ENCODE measurements at places on chromosomes 5 and 9.

DNA sequence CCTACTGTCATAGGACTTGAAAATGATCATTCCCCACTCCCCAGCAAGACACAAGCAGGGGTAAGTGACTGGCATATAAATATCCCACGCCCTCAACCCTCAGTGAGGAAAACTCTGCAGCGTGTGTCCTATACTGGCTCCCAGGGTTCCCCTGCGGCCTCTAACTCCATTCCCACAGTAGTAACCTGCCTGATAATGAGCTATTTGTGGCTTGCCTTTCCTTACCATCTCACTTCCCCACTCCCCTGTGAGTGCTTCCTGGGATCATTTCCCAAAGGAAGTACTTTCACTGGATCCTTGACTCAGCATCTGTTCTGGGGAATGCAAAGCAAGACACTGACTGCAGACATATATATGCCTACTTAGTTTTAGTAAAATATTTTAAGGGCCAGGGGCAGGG, 14.3 kb downstream of the CDC14B start:
- DNase-seq, result no peak

GRCh38 chr9:77210116-77210515, 32.8 kb downstream of the VPS13A start:
- DNase-seq, result no peak

DNA sequence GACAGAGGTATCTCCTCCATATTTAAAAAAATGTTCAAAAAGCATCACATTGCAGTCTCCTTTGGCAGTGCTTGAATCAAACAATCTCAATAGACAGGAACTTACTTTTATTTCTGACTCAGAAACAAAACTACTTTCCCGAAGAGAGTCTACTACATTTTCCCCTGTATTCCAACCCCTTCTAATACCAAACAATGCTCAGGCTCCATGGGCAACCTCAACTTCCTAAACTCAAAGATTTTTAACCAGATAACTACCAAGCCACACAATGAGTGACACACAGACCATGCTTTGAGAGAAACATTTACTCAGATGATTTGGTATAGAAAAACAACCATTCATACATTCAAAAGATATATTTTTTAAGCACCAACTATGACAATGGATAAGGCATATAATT, 70.5 kb downstream of the APBA1 start:
- no peak for DNase-seq

GRCh38 chr5:176625966-176626875, 4.1 kb downstream of the SNCB start:
- DNase-seq, result no peak

DNA sequence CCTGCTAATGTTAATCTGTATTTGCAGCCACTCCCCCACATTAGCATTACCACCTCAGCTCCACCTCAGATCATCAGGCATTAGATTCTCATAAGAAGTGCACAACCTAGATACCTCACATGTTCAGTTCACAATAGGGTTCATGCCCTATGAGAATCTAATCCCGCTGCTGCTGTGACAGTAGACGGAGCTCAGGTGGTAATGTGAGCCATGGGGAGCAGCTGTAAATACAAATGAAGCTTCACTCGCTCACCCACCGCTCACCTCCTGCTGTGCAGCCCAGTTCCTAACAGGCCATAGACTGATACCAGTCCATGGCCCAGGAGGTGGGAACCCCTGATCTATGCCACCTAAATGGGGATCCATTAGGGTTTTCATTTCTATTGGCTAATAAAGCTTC, 6.1 kb upstream of the HNRNPA0 start:
- no peak for DNase-seq

GRCh38 chr5:128331261-128331660, 206.8 kb downstream of the FBN2 start:
- no peak for DNase-seq

DNA sequence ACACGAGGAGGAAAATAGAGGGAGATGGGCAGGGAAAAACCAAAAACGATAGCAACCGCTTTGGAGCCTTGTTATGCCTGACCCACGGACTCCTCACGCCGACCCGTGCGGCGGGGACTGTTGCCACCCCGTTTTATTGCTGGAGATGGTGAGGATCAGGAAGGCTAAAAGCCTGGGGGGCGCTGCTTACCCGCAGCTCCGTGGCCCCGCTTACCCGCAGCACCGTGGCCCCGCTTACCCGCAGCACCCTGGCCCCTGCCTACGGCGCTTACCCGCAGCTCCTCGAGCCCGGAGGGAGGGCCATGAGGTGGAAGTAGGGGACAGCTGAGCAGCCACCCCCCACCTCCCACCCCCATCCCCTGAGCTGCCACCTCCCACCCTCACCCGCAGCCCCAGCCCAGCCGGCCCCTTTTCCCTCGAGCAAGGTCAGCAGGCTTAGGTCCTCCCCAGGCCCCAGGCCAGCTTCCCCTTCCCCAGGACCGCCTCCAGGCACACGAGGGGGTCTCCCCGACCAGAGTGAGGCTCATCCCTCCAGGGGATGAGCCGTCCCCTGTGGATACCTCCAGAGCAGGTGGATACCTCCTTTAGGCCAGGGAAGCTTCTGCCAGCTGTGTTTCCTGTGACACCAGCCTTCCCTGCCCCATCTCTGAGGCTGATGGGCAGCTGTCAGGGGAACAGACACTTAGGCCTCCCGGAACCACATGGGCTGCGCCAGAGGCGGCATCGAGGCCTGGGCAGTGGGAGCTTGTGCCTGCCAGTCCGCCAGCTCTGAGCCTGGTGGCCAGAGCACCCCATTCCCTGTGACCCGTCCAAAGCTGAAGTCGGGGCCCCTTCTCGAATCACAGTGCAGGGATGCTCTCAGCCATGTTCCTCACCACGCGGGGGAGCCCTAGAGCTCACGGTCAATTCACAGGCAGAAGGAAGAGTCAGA, 92.3 kb downstream of the LMX1B start:
- DNase-seq, result no peak

DNA sequence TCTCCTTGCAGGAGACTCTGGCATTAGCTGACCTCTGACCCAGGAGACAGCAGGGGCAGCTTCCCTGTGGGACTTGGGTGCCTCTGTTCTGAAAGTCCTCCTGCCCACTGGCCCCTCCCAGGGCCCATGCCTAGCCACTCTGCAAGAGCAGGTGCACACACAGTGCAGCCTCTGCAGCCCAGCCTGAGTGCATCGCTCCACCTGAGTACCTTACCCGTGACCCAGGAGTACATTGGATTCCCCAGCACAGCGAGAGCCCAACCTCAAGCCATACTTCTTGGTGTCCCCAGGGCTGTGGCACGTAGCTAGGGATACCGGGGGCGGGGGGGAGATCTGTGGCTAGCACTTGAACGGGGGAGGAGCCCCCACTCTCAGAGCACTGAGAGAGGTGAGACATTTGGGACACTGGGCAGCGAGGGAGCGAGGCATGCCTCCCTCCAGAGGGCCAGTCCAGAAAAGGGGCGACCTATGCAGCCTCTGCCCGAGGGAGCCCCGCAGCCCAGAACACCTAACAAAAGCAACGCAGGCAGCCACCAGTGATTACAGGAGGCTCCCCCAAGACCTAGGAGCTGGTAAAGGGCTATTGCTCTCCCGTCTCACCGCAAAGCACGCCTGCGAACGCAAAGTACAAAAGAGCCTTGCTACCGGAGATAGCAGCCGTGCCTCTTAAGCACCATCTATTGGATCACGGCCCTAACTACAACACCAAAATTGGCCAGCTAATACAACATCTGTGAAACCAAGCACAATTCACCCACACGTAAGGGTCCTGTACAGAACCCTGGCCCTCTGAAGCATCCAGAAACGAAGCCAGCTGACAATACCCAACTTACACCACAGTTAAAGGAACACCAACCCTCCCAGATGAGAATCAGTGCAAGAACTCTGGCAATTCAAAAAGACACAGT, 826 bp upstream of the PRDM9 start:
- DNase-seq, result peak; percentile 14

Data from muscle of arm (tissue), 14 donors.